HepG2 (cell line): ENCODE measurements at places on chromosomes 6 and 20. TPM values are rescaled to one million over a fixed set of nuclear protein-coding genes. Genes with fewer than 3 reads are reported as not detected.

Gene FOXA2
- 8.8 and 12.2 TPM in 2 replicates for polyA plus RNA-seq

Gene VSX1
- polyA plus RNA-seq: 0.04 and 0.05 TPM in 2 replicates

Gene GMPR
- not detected in 2 replicates for polyA plus RNA-seq

Gene F13A1
- polyA plus RNA-seq: not detected in 2 replicates

Gene TCP11
- 0.04 TPM in 1 of 2 replicates, not detected in the other for polyA plus RNA-seq

Gene WDR46
- 47.4 and 54.6 TPM in 2 replicates for polyA plus RNA-seq

Gene PRDM13
- polyA plus RNA-seq: not detected in 2 replicates

Gene ERVFRD-1
- polyA plus RNA-seq: not detected in 2 replicates

Gene GSTA3
- not detected in 2 replicates for polyA plus RNA-seq

GRCh38 chr6:96844530-96844929 is 7.3 kb upstream of the GPR63 start:
- DNase-seq: no peak

- DNase-seq: peak; percentile 72
These were observed at the start of gene FOXO3 for GRCh38 chr6:108560463-108561308. FOXO3 (plus strand) TSS chr6:108560917; CDS start chr6:108561209, 292 bp downstream.

DNA sequence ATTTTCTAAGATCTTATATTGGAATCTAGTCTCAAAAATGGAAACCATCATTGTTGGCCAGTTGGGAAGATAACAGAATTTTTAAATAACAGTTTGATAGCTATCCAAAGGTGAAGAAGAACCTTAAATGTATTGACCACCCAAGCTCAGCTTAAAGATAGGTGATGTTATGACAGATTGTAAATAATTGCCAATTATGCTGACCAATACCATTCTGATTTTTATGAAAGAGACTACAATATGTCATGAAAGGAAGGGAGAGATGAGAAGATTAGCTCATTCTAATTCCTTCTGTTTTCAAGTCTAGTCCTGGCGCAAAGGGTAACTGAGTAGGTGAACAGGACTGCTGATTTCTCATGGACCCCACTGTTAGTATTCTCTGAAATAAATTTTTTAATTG is 5.7 kb upstream of the TAB2 start:
- no peak for DNase-seq

GRCh38 chr6:141808662-141809061 is 324.1 kb upstream of the GJE1 start:
- DNase-seq: no peak

- DNase-seq: no peak
These were observed 55.4 kb downstream of the SMOC2 start for GRCh38 chr6:168496139-168496996.

DNA sequence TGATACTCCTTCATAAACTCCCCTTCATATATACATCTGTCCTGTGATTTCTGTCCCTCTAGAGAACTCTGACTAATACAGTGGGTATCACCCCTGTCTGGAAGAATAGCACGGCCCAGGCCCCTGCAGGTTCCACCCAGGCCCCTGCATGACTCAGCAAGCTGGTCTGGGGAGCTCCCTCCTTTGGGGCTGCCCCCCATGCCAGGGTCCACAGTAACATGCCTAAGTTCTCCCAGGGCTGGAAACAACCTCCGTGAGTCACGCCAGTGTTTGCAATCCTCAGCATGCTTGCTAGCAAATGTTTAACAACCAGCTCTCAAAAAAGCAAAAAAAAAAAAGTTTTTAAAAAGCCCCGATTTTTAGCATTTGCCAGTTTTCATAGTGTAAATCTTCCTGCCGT is 134.3 kb upstream of the CDH4 start:
- DNase-seq: no peak

DNA sequence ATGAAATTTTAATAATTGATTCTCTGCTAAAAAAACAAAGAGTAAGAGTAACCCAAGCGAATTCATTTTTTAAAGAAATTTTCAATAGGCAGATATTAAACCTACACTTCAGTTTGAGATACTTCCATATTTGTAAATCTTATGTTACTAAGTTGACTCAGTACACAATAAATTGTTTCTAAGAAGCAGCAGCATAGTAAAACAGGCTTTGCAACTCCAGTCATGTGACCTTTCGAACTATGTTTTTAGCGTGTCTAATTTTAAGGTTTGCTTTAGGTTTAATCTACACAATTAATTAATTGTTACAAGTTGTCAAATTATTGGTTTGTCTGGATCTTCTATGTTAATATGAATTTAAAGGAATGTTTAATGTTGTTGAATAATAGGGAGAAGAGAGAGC is 708.9 kb upstream of the CITED2 start:
- no peak for DNase-seq

GRCh38 chr6:4853349-4853748 is 77.1 kb downstream of the CDYL start:
- DNase-seq: no peak

DNA sequence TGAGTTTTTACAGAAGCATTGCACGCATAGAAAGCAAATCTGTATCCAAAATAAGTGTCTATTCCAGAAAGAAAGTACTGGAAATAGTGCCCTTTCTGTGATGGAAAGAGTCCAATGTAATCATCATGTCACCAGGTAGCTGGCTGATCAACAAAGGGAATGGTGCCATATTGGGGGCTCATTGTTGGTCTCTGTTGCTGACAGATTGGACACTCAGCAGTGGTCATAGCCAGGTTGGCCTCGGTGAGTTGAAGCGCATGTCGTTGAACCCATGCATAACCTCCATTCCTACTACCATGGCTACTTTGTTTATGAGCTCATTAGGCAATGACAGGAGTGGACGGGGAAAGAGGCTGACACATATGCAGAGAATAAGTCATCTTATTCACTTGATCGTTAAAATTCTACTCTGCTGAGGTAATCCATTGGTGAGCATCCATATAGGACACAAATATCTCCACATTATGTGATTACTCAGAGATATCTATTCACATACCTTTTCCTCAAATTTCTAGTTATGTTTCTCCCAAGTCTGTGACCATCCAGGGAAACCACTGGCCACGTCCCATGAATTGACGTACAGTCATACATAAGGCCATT is 560.5 kb downstream of the HAO1 start:
- no peak for DNase-seq
